ENCODE measurements at places on chromosomes 1 and 21. TPM values are rescaled to one million over a fixed set of nuclear protein-coding genes. Genes with fewer than 3 reads are reported as not detected.

GRCh38 chr1:163395790-163396189, 74.0 kb downstream of the NUF2 start:
- peak; percentile 19 for DNase-seq

SERTAD4 gene
- polyA plus RNA-seq = 5.2 TPM

TLR5 gene
- 3.1 TPM for polyA plus RNA-seq

GRCh38 chr1:66444438-66445265, 89.3 kb upstream of the SGIP1 start:
- DNase-seq = no peak

KRTAP21-2 gene
- not detected for polyA plus RNA-seq

SYNC gene
- 6.2 TPM for polyA plus RNA-seq

DNA sequence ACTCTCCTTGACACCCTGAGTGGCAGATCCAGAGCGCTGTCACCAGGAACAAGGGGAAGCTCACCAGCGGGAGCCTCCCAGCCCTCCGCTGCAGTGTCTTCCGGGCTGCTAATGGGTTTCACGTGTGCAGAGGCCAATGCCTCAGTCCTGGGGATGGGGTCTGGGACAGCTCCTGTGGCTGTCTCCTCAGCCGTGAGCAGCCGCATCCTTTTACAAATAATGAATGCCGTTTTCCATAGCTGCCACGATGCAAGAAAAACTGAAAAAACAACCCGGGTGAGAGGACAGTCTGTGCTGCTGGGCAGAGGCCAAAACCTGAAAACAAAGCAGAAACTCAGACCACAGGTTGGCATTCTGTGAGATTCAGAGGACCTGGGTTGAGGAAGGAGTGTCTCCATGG, 212.2 kb upstream of the RAB4A start:
- no peak for DNase-seq

DNA sequence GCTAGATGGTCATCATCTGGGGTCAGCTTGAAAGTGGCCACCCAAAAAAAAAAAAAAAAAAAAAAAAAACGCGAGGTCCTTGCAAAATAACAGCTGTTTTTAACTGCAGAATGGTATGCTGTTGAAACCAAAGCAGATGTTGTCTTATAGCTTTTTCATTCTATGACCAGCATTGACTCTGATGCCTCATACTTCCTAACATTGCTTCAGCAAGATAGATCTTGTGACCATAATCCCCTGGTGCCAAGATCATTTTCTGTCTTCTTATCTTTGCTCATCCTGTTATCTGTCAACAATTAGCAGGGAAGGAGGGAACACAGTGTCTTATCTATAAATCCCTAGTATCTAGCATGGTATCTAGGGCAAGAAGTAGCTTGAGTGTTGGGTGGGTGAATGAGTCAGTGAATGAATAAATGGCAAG, 181.5 kb downstream of the PLPP3 start:
- DNase-seq = no peak

- DNase-seq = no peak
Observed at GRCh38 chr1:160860840-160861505, 1.7 kb downstream of the CD244 start.

- no peak for DNase-seq
Observed at GRCh38 chr1:92505015-92505692, 18.4 kb upstream of the GFI1 start.

GRCh38 chr1:66283622-66284041, 250.3 kb upstream of the SGIP1 start:
- no peak for DNase-seq

- DNase-seq = no peak
Observed at GRCh38 chr1:80447526-80447925, 1353.2 kb upstream of the ADGRL2 start.

CDK18 gene
- 40.3 TPM for polyA plus RNA-seq

GRCh38 chr1:116019653-116020253, 43.4 kb downstream of the SLC22A15 start:
- no peak for DNase-seq

HTR1D gene
- 0.48 TPM for polyA plus RNA-seq

- DNase-seq = no peak
Observed at GRCh38 chr1:7007902-7008301, 222.6 kb downstream of the CAMTA1 start.

IGFN1 gene
- polyA plus RNA-seq = 10.6 TPM

- no peak for DNase-seq
Observed at GRCh38 chr1:66852870-66853269, 51.8 kb upstream of the INSL5 start.

DNA sequence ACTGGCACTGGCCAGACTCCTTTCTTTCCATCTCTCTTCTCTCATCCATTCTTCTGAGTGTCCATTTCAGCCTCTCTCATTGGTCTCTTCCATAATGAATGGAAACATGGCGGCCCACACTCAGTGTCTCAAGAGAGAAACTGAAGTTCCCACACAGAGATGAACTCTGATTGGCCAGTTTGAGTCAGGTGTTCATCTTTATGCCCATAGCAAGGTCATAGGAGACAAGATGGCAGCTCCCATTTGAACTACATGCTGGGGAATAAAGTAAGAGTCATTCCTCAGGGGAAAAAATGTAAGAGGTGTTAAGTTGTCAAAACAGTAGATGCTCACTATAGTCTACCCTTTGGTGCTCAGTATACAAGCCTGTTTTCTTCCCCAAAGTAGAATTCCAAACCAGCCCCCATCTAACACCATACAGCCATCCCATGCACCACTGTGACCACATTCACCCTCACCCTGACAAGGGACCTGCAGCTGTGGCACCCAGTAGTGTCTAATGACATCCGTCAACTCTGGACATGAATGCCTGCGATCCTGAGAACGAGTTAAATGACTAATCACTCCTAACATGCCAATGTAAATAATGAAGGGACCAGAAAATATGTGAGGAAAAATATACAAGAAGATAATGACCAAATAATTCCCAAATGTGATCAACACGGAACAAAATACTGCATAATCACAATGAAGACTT, 12.4 kb downstream of the CDA start:
- no peak for DNase-seq

PPP1R12B gene
- polyA plus RNA-seq = 24.3 TPM

DNA sequence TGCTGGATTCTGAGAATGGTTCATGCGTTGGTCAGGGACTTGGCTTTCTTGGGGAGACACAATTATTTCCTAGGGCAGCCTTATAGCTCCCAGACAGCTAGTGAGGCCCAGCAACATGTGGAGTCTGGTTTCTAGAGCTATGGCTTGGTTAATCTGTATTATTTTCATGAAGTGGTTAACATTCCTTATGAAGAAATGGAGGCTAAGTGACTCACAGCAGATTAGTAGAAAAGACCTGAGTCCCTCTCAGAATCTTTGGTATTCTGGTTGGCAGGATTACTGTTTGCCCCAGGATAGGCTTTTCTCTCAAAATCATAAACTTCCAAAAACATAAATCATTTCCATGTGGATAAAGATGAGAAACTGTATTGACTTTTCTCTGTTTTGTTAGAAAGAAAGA, 42.3 kb downstream of the DUSP10 start:
- no peak for DNase-seq

DNA sequence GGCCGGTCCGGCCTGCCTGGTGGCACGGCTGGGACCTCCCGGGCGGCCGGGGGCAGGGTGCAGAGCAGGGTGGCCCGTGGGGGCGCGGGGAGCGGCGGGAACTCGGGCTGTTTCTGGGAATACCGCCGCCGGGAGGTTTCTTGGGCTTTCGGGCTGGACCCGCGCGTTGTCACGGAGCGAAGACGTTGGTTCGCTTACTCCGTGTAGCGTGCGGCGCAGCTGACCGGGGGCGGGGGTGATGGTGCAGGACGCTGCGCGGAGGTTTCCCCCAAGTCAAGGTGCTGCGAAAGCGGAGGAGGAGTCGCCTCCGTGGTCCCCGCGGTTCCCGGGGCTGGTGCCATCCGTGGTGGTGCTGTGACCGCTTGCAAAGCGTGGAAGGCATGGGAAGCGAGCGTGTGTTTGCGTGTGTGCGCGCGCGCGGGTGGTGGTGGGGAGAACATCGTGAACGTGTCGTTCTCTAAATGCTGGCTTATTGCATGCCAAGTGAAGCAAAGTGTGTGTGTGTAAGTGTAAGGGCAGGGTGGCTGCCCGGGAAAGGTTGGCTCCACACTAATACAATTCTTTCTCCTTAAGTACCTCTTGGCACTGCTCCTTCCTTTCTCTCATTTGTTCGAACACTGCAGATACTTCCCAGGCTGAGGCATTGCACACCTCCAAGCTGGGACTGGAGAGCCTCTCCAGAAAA, 1.1 kb downstream of the RYR2 start:
- no peak for DNase-seq

DNA sequence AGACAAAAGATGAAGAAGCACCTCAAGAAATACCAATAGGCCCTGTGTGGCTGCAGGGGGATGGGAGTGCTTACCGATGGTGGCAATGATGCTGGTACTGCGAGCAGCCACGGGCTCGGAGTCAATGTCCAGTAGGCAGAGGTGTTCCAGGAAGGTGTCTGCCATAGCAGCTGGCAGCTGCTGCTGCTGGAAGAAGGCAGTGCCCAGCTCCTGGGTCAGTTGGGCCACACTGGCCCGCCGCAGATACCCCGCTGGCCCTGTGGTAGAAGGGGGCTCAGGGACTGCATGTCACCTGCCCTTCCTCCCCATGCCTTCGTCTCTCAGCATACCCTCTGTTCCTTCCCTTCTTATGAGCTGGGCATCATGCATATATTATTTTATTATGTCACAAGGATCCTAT, 1.2 kb downstream of the PKLR start:
- DNase-seq = no peak

C4BPA gene
- polyA plus RNA-seq = 0.45 TPM

All from left renal pelvis (tissue), 4 donors.